ENCODE measurements at places on chromosomes 4 and X. TPM values are rescaled to one million over a fixed set of nuclear protein-coding genes. Genes with fewer than 3 reads are reported as not detected.

RPS6KA3 gene
- 73.9 TPM for total RNA-seq

UGT8 gene
- 51.7 TPM for total RNA-seq

CT83 gene
- not detected for total RNA-seq

- DNase-seq = no peak
These were observed 2.1 kb upstream of the CYSLTR1 start for GRCh38 chrX:78329486-78329885.

DNA sequence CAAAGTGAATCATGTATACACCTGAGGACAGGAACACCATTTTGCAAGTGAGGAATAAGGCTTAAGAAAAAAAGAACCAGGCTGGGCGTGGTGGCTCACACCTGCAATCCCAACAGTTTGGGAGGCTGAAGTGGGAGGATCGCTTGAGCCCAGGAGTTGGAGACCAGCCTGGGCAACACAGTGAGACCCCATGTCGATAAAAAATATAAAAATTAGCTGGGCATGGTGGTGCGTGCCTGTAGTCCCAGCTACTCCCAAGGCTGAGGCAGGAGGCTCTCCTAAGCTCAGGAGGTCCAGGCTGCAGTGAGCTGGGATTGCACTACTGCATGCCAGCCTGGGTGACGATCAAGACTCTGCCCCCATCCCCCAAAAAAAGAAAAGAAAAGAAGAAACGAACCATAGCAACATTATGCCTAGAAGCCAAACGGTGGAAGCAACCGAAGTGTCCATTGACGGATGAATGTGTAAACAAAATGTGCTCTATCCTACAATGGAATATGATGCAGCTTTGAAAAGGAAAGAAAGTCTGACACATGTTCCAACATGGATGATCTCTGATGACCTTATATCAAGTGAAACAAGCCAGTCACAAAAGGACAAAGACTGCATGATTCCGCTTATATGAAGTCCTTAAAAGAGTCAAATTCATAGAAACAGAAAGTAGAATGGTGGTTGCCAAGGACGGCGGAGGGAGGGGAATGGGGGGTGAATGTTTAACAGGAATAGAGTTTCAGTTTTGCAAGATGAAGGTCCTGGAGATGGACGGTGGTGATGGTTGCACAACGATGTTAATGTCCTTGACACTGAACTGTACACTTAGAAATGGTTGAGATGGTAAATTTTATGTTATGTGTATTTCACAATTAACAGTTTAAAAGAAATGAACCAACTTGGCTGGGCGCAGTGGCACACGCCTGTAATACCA, 8.6 kb upstream of the KIAA0232 start:
- DNase-seq = no peak

GRCh38 chrX:140949233-140949632, 53.2 kb upstream of the SPANXB1 start:
- no peak for DNase-seq

DNA sequence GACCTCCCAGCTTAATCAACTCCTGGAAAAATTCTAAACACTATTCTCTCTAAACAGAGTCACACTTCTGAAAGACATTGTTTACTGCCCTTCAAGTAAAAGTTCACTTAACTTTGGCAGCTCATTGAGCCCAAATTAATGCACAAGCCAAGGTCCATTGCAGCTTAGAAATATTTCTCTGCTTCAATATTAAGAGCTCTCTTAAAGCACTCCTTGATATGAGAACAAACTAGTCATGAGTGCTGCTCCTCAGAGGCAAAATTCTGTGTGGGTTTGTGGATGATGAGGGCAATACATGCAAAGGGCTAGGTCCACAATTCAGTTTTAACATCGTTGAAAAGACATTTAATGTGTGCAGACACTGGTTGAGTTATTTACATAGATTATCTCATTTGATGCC, 12.8 kb upstream of the FMR1 start:
- DNase-seq = no peak

DNA sequence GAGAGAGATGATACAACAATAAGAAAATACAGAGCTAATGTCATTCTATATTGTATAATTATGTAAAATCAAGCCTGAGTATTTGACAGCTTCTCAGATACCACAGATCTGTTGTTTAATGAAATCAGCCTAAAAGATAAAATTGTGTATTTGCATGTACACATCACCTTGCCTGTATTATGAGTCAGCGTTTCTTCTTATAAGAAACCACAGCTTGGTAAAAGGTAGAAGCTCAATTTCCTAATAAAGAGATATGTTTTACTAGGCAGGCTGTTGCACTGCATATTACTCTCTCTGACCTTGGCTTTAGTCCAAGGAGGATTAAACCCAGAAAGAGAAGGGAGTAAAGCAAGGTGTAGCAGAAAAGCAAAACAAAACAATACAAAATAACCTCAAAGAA, 121.3 kb downstream of the PPARGC1A start:
- no peak for DNase-seq

DNA sequence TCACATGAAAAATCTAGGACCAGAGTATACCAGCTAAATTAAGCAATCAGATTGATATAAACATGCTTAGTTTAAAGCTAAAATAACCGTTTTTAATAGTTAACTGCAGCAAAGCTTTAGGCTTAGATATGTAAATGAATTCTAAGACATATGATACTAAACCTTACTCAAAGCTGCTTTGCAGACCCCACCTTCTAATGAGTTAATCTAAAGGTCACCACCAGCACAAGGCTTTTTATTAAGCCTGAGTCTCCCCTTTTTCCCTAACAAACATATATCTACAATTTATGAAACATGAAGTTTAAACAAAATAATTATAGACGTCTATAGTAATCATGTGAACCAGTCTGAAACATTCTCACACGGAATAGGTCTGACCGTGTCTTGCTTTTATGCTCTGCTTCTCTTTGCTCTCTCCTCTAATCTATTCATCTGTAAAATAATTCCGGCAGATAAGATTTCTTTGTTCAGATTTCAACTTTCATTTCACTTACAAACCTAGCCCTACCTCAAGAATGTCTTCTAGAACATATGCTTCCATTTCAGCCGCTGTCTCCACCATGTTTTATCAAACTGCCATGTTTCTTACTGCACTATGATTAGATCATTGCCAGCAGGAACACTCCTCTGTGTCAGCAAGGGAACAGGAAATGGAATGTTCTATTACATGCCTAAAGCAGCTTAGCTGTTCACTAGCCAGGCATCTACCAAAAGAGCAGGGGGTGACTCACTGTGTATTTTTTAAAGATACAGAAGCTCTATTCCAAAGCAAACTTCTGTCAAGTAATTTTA, 35.9 kb downstream of the ANKRD17 start:
- DNase-seq = no peak

DNA sequence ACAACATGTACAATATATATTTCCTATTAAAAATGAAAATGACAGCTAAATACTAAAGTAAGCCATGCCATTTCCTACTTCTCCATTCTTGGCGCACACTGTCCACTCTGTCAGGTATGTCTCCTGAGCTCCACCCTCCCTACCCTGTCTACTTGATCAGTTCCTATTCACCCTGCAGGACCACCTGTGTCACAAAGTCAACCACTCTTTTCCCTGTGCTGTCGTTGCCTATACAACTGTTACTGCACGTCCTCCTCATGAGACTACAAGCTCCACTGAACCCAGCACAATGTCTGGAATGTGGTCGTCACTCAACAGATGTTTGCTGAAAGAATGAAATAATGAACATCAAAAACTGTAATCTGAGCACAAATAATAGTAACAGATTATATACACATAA, 54.9 kb downstream of the SLC9A7 start:
- no peak for DNase-seq

DNA sequence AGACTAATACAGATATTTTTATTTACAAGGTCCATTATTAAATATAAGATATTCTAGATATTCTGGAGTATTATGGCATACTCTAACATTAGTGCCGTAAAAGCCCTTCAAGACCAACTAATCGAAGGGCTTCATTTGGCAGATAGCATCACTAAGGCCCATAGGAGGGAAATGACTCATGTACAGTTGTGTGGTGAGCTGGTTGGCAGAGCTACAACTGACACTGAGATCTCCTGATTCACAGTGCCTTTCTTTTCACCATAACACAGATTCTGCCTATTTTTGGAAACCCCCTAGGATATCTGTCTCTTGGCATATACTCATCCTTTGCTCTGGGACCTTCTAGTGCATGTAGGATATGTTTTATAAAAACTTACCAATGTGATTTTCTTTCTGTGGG, 201.7 kb upstream of the AFF2 start:
- no peak for DNase-seq
